ENCODE measurements at places on chromosomes 12 and 14.
A peak's percentile ranks its signal among the peaks of the same experiment; 100 is the strongest.

DNA sequence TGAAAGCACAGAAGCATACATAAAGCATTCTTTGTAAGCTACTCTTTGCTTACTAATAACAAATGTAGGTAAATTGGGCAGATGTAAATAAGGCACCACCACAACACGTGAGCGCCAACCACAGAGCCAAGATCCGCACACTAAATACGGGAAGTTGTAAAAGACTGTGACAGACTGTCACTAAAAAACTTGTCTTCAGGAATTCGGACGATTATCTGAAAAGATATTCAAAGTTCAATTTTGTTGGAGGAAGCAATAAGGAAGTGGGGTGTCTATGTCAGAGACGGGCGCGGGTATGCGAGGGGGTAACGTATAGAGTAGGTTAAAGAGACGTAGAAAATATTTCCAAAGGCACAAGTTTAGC, 1.5 kb upstream of the HSP90B1 start:
- peak; percentile 9 for DNase-seq

GRCh38 chr12:40734276-40734675, 42.0 kb downstream of the CNTN1 start:
- no peak for DNase-seq

GRCh38 chr14:75277815-75278421, 710 bp upstream of the FOS start:
- DNase-seq: no peak

DNA sequence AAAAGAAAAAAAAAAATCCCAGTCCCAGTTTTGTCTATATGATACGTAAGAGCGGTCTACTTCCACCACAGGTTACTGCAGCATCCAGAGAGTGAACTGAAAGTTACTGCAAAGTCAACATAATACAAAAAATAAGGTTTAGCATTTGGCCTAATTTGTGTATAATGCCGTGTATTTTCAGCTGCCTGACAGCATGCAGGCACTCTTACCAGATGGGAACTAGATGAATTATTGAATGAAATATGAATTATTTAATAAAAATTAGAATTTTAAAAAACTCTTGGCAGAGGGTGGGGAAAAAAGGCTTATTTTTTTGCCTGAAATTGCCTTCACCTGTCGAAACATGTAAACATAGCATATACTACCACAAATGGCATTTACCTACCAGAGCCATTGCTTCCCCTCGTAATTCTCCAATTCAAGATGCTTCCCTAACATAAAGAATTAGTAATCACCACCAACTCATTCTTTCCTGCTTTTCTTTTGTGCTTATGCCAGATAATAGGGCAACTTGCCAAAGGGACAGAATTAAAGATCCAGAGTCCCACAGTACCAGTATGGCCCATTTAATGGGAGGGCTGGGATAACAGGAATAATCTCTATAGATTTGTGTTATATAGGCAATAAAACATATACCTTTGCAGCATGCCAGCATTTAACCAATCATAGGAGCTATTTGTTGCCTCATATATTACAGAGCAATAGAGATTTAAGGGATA, 31.1 kb downstream of the ATF7 start:
- DNase-seq: no peak

DNA sequence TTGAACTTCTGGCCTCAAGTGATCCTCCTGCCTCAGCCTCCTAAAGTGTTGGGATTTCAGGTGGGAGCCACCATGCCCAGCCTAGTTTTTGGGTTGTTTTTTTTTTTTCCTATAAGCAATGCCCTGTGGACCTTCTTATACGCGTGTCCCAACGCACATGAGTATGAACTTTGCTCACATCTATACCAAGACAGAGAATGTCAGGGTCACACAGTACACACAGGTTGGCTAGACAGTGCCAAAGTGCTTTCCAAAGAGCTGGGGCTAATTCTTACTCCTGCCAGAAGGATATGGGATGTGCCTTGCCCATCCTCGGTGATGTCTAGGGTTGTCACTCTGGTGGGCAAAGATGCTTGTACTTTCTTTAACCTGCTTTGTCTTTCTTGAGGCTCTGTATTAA, 7.6 kb upstream of the CCDC85C start:
- DNase-seq: no peak

GRCh38 chr12:46084666-46085631, 94.6 kb upstream of the SCAF11 start:
- no peak for DNase-seq

DNA sequence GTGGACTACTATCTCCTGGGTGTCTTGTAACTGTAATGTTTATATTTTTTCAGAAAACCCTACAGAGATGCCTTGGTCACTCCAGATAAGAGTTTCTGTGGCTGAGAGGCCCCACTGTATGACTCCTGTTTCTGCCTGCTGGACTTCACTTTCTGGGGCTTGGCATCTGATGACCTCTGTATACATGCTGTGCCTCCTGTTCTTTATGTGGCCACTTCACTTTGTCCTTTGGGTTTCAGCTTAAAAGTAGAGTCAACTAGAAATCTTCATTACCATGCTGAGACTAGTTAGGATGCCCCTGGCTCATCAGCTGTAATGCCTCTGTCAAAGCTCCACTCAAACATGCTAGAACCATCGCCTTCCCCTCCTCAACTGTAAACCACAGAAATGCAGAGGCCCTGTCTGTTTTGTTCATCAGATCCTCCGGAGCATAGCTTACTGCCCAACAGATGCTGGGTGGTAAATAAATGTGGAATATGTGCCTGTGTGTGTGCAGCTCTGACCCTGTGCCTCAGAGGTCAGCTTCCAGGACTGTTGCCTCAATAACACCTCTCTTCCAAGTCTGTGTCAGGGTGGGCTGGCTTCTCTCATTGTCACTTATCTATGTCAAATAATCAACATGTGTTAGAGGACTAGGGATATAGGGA, 25.5 kb downstream of the ZNF664 start:
- no peak for DNase-seq
